Occipital lobe (tissue), 3 donors: ENCODE measurements at places on chromosomes 5 and 9. TPM values are rescaled to one million over a fixed set of nuclear protein-coding genes. Genes with fewer than 3 reads are reported as not detected.

Gene ZFP37
- 27.8 TPM for total RNA-seq

Gene EIF4EBP3
- not detected for total RNA-seq

Gene PHF24
- 25.6 TPM for total RNA-seq

Gene PIP5K1B
- 2.7 TPM for total RNA-seq

Gene SLC24A2
- 10.8 TPM for total RNA-seq

Gene SLC36A2
- not detected for total RNA-seq

Gene ENDOG
- 21.1 TPM for total RNA-seq

Gene IFNA21
- not detected for total RNA-seq

Gene NUTM2G
- not detected for total RNA-seq

Gene JMY
- total RNA-seq, result 48.7 TPM
